Naive thymus-derived CD8-positive, alpha-beta T cell (primary cell): ENCODE measurements at places on chromosomes 7 and 10. TPM values are rescaled to one million over a fixed set of nuclear protein-coding genes. Genes with fewer than 3 reads are reported as not detected.

- peaks cover 4% of the 10 kb centered on the region for H3K4me1 ChIP-seq
- H3K4me3 ChIP-seq: no peak overlapping the region
- H3K36me3 ChIP-seq: peaks cover 17% of the 10 kb centered on the region
- no peaks in the 10 kb centered on the region for H3K27me3 ChIP-seq
Measured at GRCh38 chr7:38833329-38833728, 75.7 kb downstream of the VPS41 start.

NPY4R gene
- total RNA-seq: not detected

DNA sequence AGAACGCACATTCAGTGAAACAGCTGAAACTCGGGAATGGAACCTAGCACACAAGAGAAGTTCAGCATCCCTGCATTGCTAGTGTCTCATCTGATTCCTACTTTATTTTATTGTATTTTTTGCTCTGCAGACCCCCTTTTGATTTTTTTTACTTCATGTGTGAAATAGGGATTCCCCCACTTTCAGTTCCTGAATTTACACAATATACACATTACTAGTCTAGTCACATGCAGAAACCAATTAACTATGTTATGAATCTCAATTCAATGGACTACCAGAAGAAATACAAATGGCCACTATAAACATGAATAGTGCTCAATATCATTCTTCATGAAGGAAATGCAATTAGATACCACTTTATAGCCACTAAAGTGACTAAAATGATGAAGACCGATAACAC is 386.1 kb upstream of the COBL start:
- no peak overlapping the region for H3K27ac ChIP-seq
- H3K27me3 ChIP-seq: no peaks in the 10 kb centered on the region
- H3K4me3 ChIP-seq: no peak overlapping the region
- H3K4me1 ChIP-seq: no peaks in the 10 kb centered on the region

DNA sequence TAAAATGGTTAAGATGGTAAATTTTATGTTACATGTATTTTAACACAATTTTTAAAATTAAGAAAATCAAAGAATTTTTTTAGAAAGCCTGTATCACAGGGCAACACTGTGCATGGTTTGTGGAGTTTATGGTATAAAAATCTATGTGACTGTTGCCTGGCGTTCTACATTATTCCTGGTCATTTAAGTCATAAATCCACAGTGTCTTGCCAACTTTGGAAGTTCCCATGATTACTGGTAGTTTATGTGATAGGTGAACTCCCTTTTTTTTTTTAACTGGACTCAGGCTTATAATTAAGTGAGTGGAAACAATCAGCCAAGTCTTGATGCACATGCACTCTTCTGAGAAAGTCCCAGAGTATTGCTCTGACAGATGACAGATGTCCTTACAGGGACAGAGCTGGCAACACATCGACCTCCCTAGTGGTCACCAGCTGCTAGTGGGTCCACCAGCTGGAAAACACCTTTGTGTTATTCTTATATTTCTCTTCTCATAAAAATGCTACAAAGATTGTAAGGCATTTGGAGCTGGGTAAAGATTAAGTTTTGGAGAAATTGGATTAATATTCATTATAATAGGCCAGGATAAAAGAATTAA is 8.8 kb upstream of the STN1 start:
- no peak overlapping the region for H3K4me3 ChIP-seq
- H3K4me1 ChIP-seq: peaks cover 5% of the 10 kb centered on the region
- H3K27ac ChIP-seq: no peak overlapping the region

PAPOLB gene
- total RNA-seq: not detected

DNA sequence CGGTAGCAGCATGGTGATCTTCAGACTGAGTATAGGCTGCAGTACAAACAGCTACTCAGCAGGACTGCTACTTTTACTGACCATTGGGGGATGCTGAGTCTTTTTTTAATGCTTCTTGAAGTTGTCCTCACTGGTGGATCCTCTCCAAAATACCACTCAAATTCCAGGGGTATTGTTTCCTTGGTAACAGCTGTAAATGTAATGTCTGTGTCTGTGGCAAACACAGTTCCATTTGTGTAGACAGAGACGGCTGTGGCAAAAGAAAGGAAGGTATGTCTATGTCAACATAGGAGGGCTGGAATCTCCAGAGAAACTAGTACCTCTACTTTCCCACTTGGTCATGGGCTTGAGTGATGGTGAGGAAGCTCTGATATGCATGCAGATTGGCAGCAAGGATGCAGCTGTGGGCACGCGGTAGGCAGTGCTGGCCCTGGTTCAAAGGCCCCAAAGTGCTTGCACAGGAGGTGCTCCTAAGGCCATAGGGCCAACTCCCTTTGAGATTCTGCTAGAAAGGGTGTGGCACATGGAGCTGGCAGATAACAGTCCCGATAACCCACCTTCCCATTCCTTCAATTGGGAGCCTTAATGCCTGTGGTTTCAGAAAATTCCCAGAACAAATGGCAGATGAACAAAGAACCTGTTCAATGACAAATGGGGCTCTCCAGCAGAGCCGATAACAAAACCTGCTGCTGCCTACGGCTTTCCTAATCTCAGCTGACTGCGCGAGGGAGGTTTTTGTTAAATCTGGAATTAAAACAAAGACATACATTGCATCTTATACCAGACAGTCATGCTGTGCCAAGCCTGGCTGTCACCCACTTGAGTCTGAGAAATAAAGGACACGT is 43.0 kb downstream of the PKD1L1 start:
- H3K36me3 ChIP-seq: no peaks in the 10 kb centered on the region
- no peak for DNase-seq
- H3K27ac ChIP-seq: no peak overlapping the region
- no peaks in the 10 kb centered on the region for H3K27me3 ChIP-seq
- H3K4me3 ChIP-seq: no peak overlapping the region

DNA sequence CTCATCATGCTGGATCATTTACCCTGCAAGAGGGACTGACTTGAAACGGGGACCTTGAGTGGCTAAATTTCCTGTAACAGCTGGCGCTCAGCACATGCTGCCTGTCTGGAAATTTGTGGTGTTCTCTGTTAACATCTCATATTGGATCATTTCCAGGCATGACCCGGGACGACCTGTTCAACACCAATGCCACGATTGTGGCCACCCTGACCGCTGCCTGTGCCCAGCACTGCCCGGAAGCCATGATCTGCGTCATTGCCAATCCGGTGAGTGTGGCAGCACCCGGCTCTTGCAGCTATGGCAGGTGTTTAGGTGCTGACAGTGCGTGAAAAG is 9.9 kb downstream of the MDH2 start:
- no peaks in the 10 kb centered on the region for H3K27me3 ChIP-seq
- DNase-seq: no peak
- peaks cover 3% of the 10 kb centered on the region for H3K4me1 ChIP-seq
- H3K36me3 ChIP-seq: peaks cover 92% of the 10 kb centered on the region
